EL (cell line): ENCODE measurements at places on chromosomes 3 and 15.

- DNase-seq, result no peak
Measured at GRCh38 chr3:138371070-138371965, 22.9 kb downstream of the MRAS start.

- DNase-seq, result no peak
Measured at GRCh38 chr15:98699591-98700424, 51.5 kb downstream of the IGF1R start.

GRCh38 chr3:49779358-49780079 is 6.8 kb downstream of the IP6K1 start:
- DNase-seq, result no peak

GRCh38 chr15:69415381-69415780 is 1.2 kb downstream of the KIF23 start:
- no peak for DNase-seq

DNA sequence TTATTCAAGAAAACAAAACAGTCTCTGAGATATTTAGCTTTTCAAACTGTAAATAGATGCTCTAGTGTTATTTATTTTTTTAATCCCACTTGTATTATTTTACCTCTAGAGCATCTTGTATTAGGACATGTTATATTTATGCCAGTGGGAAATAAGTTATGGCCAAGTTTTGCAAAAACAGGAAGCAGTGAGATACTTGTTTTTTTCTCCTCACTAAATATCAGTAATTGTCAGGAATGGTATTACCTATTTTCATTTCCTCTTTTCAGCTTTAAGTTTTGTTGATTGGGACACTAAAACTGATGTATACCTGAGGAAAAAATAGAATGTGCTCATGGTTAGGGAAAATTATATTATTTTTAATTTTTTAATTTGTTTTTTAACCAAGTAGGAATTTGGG is 8.6 kb upstream of the IL20RB start:
- no peak for DNase-seq

DNA sequence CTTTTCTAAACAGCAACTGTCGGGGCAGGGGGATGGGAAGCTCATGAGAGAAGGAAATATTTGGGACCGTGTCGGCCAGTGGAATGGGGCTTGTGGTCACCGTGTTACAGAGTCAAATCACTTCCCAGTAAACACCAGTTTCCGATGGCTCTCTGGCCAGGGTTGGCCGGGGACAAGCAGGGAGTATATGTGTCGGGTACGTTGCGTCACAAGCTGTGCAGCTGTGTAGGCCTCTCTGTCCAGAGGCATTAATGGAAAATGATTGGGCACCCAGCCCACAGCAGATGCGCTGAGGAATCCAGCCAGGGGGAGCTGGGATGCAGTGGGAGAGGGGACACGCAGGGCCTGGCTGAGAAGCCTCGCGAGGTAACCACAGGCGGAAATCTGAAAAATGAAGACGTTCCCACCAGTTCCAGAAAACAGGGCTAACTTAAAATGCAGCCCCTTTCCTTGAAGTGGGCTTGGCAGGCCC is 15.8 kb upstream of the ALDH1A3 start:
- DNase-seq, result peak; percentile 28

- peak; percentile 18 for DNase-seq
Measured at GRCh38 chr3:52986938-52987337, 58.9 kb downstream of the SFMBT1 start.

- DNase-seq, result peak; percentile 61
Measured at GRCh38 chr3:158701420-158702065, 29.1 kb upstream of the LXN start.

DNA sequence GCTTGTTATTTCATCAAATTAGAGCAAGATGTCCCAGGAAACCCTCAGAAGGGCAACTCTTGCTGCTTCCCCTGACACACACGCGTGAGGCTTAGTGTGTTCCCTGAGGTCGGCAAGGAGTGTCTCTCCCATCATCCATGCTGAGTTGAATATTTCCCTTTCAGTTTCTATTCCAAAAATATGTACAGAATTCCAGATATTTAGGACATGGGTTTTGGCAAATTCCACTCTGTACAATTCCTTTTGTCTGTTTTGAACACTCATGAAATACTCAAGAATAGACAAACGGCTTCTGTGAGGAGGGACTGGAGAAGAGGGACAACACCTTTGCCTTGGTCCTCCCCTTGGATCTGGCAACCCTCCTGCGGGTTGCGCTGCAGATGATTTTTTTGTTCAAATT is 138.0 kb downstream of the DUT start:
- DNase-seq, result peak; percentile 38

DNA sequence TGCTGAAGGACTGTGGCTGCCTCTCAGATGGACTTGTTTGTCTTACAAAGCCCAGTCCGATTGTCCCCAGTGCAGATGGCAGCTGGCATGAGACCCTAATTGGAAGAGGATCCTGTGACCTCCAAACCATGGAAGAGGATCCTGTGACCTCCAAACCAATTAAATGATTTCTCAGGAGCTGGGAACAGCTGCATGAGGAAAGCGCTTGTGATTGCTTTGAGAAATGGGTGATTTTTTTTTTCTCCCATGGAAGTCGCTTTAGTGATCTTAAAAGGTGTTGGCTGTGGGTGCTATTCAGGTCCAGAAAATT is 68.4 kb upstream of the LARS2 start:
- no peak for DNase-seq

DNA sequence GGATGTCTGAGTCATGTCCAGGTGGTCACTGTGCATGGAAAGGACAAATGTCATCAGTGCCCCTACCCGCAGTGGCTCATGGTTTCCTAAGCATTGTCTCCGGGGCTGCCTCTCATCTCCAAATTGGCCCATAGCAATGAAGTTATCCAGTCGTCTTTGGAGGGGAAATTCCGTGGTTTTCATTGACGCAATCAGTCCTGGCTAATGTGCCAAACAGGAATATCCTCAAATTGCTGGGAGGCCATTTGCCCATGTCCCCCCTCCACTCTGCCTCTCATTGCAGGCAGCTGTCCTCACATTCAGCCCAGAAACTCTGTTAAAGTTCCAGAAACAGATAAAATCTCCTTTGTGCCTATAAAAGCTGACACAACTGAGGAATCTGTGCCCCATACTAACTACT is 81.6 kb downstream of the MCTP2 start:
- DNase-seq, result peak; percentile 8

DNA sequence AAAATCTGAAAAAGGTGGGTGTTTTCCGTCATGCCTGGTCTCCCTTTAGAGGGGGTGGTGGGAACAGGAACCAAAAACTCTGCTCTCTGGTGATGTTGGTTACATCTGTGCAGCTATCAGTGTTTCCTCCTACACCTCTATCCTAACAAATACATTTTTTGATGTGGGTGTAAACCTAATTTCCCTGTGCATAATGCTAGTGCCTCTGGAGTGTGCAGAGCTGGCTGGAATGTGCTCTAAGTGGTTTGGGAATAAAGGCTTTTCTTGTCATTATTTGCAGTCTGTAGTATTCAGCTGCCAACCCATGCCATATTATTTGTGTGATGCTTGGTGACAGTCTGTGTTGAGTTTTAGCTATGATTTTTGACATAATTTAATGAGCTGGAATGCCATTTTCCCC is 547.6 kb downstream of the NLGN1 start:
- no peak for DNase-seq

- DNase-seq, result no peak
Measured at GRCh38 chr3:127070776-127071175, 87.9 kb downstream of the PLXNA1 start.

DNA sequence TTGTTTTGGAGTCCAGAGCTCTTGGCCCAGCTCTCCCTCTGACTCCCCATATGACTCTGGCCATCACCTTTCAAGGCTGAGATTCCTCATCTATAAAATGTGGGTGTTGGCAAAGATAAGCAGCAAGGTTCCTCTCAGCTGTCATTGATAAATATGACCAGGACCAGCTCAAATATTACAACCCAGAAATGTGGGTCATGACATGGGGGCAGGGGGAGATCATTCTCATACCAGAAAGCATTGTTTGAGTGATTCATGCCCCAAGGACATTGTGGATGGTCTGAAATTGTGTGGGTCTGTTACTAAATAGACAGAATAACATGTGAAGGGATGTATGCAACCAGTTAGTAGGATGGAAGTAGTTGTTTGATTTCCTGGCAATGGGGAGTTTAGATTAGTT is 13.9 kb downstream of the UPK1B start:
- DNase-seq, result peak; percentile 17

DNA sequence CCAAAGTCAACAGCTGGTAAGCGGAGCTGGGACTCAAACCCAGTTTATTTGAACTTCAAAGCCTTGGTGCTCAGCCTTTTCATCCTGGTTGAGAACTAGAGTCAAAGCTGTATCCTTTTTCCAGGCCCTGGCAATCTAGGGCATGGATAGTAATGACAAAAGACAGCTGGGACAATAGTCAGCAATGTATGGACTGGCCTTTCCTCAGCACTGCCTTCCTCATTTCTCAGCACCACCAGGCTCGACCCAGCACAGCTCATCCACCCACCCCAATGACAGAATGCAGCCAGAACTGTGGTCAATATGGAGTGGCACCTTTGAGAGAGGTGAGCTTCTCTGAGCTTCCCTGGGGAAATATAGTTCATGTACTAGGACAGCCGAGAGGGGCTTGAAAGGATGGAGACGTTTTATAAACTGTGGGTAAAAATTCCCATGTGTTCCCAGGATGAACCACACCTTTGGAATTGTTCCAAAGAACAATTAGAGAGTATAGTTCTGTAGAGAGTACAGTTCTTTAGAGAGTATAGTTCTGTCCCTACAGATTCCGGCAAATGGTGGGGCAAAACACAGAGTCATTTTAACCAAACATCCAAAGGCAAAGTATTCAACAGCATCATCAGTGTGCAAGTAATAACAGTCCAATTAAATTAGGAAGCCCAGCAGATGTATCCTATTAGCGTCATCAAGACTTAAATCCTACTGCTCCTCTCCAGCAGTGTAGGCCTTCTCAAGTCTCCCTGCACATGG is 30.2 kb upstream of the IREB2 start:
- DNase-seq, result no peak

DNA sequence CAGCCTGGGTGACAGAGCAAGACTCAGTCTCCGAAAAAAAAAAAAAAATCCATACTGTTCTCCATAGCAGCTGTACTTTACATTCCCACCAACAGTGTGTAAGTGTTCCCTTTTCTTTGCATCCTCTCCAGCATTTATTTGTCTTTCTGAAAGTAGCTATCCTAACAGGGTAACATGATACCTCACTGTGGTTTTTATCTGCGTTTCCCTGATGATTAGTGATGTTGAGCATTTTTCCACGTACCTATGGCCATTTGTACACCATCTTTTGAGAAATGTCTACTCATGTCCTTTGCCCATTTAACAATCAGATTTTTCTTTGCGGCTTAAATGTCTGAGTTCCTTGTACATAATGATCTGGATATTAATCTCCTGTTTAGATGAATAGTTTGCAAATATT is 119.3 kb downstream of the RFX7 start:
- no peak for DNase-seq

- DNase-seq, result peak; percentile 91
Measured at GRCh38 chr3:188507244-188507720, 353.3 kb downstream of the LPP start.

- no peak for DNase-seq
Measured at GRCh38 chr15:100096700-100097099, 245.1 kb downstream of the ADAMTS17 start.

- peak; percentile 25 for DNase-seq
Measured at GRCh38 chr15:39931615-39932014, 2.3 kb upstream of the EIF2AK4 start.

DNA sequence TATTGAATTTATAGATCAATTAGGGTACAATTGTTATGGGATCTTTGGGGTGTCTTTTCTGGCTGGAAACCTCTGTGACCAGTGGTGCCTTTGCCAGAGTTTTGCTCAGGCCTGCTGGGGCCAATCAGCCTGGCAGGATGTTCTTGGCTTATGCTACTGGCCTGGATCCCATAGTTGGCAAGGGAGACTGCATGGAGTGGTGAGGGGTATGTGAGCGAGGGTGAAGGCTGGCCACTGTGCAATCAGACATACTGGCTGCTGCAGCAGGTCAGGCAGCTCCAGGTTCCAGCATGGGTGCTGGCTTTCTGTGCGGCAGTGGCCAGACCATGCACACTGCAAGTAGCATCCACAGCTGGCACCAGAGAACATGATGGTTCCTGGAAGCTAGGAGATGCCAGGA is 1053.2 kb upstream of the GBE1 start:
- no peak for DNase-seq

DNA sequence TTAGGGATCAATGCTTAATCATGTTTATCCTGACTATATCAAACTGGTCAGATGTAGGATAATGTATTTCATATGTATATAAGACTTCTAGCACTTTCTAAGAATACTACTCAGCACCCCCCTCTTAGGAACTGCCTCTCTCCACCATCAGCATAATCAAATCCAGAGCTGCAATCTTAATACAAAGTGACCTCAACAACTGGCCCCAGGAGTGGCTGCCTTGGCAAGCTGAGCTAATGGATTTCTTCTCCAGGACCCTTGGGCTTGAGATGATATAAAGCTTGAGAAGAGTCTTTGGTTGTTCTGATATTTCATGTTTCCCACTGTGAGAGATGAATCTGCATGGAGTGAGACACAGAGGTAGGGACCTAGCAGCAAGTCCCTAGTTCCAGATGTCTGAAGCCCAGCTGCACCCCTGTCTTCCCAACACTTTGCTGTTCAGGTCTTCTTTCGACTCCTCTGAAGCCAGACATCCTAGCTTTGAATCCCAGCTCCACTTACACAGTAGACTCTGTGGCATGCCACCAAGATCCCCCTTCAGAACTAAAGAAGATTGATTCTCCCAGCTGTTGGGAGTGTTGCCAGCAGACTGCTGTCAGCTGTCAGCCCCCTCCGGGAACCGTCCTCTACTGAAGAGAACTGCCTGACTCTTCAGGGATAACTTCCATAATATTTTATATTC is 309.3 kb upstream of the UBE2E2 start:
- DNase-seq, result no peak

DNA sequence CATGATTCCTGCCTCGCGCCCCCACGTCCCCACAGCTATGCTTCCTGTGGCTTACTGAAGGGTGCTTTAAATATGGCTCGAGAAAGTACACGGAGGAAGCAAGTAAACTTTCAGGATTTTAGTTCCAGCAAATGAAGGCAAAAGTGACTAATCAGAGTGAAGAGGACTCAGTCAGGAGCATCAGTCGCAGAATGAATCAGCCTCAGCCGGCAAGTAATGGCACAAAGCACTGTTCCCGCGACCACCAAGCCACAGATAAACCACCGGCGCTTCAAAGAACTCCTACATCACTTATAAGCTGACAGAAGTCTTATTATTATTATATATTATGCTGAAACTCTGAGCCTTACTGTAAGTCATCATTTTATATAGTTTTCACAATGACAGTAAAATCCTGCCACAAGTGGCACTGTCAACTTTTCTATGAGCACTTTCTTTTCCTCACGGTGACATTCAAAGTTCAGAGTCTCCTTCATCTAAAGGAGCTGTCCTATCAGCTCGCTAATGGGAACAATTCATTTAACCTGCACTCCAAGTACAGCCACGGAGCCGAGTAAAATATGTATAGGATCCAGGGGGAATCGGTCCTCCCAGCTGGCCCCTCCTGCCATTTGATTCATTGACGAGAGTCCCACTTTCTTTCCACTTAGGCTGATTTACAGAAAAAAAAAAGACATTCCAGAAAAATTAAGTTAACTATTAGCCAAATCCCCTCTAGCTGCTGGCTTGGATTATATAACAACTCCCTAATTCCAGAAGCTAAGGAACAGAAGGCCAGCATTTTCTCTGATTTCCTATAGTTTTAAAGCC is 217.0 kb upstream of the ICE2 start:
- no peak for DNase-seq
